ENCODE measurements at places on chromosomes 6 and 20.

DNA sequence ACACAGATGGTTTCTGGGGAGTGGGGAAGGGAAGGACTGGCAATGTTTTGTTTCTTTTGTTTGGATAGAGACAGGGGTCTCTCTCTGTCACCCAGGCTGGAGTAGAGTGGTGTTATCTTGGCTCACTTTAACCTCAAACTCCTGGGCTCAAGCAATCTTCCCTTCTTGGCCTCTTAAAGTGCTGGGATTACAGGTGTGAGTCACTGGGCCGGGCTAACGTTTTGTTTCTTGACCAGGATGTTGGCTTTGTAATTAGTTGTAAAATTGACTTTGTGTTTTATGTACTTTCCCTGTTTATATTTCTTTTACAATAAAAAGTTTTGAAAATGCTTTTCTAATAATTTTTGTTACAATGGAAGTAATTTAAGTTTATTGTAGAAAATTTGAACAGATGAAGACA is 10.9 kb downstream of the SPATS1 start:
- no peak for DNase-seq

GRCh38 chr6:130407032-130407431 is 41.2 kb downstream of the TMEM200A start:
- no peak for DNase-seq

GRCh38 chr6:50198245-50198644 is 148.5 kb upstream of the DEFB112 start:
- no peak for DNase-seq

DNA sequence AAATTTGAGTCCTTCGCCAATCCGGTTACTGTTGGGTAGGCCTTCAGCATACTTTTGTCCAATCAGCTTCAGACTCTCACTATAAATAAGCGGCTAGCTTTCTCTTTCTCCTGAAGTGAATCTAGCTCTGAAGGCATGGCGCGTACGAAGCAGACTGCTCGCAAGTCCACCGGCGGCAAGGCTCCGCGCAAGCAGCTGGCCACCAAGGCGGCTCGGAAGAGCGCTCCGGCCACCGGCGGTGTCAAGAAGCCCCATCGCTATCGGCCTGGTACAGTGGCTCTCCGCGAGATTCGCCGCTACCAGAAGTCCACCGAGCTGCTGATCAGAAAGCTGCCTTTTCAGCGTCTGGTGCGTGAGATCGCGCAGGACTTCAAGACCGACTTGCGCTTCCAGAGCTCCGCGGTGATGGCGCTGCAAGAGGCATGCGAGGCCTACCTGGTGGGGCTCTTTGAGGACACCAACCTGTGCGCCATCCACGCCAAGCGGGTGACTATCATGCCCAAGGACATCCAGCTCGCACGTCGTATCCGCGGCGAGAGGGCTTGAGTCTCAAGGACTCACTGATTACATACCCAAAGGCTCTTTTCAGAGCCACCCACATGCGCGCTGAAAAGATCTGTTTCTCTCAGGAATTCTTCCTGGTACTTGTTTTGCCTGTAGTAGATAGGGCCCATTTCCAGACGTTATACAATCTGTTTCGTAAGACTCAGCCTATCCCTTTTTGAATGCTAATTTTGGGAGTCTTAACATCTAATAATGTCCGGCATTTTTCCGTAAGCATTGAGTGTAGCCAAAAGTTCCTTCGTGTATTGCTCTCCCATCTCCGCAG is 102.0 kb downstream of the OR2B2 start:
- no peak for DNase-seq

DNA sequence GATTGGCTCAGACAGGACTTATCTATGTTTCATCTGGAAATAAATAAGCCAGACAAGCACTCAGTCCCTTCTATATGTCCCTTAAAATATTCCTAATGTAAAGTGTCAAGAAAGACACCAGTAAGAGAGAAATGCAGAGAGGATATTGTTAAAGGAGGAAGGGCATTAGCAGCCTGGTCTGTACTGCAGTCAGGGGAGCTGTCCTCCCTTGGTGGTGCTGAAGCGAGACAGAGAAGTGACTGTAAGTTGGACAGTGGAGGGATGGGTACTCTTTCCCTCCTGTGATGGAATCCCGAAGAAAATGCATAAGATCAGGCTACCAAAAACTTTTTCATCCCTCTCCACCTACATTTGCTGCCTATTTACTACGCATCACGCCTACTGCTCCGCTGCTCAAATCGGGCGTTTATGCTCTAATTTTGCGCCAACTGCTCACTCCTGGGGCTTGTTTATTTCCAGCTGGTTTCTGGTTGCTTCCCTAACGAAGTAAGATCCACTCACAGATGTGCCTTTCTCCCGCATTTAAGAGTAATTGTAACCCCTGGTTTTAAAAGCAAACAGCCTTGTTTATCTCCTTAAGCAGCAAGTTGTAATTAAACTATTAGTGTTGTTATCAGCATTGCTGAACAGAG is 35.2 kb downstream of the PHACTR1 start:
- peak; percentile 3 for DNase-seq

DNA sequence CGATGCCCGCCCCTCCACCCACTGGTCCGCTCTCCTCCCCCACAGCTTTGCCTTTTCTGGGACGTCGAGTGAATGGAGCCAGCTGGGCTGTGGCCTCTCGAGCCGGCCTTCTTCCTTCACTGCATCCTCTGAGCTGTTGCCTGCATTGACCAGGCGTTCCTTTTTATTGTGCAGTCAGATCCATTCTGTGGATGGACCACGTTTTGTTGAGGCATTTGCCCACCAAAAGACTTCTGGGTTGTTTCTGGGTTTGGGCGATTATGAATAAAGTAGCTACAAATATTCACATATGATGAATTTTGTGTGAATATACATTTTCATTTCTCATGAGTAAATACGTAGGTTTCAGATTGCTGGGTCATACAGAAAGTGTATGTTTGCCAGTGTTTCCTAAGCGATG is 9.9 kb downstream of the NTSR1 start:
- no peak for DNase-seq
